ENCODE measurements at places on chromosomes 5 and 9.

GRCh38 chr5:155148694-155149093 is 135.1 kb downstream of the KIF4B start:
- no peak for DNase-seq

GRCh38 chr5:89566340-89566739 is 683.4 kb upstream of the MEF2C start:
- DNase-seq: no peak

DNA sequence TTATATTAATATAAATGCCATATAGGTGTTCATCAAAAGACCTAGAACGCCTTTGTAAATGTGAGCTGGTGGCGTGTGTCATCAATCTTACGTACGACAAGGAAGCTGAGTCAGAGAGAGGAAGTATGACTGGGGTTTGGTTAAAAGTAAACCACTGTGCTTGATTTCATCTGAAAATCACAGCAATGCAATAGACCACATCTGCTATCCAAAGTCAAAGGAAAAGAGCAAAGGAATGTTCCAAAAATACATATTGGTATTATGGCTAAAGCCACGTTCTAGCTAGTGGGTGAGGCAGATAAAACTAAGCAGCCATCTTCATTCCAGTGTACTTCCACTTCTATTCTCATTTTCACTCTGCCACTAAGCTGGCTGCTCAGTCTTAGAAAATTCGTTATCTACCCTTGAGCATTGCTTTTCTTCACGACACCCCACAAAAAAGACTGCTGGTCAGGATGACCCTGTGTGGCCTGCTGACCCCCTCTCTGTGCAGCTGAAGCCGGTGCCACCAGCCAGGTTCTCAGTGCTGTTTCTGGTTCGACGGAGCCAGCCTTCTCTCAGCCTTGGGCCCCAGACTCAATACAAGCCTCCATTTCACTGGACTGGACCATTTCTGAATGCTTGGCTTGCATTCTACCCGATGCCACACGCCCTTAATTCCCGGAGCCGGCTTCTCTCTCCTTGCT is 23.8 kb downstream of the SHC3 start:
- DNase-seq: no peak

- no peak for DNase-seq
Measured at GRCh38 chr5:97836816-97837215, 653.8 kb upstream of the RIOK2 start.

- no peak for DNase-seq
Measured at GRCh38 chr5:38478878-38479277, 77.6 kb downstream of the LIFR start.

GRCh38 chr5:122073864-122074263 is 4.2 kb downstream of the LOX start:
- DNase-seq: no peak

- DNase-seq: no peak
Measured at GRCh38 chr5:12885018-12885417, 980.8 kb upstream of the CTNND2 start.

GRCh38 chr5:28691526-28691925 is 1653.1 kb upstream of the CDH9 start:
- no peak for DNase-seq

DNA sequence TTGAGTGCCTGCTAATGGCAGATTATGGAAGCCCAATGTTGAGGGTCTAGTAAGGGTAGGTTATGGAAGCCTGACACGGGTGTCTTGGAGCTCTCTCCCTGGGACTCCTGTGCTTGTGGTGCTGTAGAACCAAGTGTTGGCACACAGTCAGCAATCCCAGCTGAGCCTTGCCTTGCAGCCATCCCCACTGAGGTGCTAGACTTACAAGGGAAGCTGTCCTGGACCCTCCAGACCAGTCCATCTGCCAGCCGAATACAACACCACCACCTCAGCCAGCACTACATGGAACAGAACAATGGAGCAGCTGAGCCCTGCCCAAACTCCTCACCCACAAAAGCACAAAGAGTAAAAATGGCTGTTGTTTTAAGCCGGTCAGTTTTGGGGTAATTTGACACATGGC is 90.5 kb upstream of the DNAH5 start:
- DNase-seq: no peak

- no peak for DNase-seq
Measured at GRCh38 chr9:98356953-98357690, 101.7 kb upstream of the TBC1D2 start.

DNA sequence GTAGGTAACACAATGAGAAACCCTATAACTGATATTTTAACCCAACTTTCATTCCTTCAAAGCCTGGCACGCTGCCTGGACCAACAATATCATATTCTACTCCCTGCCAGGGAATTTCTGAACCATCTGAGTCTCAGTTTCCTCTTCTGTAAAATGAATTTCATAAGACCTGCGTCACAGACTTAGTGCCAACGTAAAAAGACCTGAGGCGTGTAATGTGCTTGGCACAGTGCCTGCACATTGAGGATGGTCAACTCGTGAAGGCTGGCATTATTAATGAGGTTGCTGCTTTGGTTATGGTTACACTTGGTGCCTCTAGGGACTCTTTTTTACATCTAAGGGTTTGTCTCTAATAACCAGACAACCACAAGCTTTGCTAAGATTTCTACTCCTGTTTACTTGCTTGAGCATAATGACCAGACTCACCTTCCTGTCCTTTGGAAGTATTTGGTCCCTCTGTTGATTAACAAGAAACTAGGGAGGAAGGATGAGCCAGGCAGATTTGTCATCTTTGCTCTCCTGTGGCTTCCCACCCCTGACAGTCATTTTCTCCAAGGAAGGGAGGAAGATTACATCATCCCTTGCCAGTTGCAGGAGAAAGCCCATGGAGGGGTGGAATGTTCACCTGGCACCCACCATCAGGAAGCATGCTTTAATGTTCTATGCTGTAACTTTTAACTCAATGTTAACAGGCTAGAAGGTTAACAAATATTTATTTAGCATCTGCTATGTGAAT is 79.0 kb downstream of the PAPPA start:
- DNase-seq: no peak

DNA sequence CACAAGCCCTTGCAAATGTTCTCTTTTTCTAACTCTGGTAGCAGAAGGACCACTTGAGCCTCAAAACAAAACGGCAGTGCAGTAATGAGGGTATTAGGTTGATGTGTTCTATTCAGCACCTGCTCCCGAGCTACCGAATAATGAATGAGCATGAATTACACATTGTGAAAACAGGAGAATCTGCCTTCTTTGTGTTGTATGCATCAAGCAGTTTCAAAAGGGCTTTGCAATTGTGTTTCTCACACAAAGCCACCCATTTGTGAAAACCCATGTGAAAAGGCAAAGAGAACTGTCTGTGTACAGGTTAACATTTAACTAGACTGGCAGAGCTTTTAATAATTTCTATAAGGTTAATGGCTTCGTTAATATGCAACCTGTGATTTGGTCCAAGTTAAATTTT is 97.8 kb downstream of the STK32A start:
- DNase-seq: no peak

DNA sequence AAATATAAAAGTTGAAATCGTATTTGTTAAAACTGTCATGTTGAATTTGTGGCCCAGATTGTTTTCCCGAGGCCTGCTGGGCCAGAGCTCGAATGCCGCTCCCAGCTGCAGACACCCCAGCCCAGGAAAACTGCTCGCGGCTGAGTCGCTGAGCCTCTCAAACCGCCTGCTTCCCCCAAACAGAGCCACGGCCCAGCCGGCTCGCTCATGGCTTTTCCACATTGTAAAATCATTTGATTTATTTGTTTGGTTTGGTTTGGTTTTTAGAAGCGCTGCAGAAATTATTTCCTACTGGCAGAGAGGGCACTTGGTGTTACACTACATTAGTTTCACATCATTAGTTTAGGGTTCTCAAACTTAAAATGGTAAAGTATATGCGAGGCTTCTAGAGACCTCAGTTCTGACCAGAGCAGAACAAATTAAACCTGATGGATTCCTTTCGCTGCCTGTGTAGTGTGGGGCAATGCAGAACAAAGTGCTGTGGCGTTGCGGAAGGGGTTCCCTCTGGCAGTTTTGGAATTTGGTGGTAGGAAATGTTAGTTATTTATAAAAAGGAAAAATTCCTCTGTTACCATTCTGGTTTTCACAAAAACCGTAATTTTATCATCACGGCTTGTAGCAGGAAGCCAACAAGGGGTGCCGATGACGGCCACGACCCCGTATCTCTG is 156.5 kb upstream of the PITX1 start:
- DNase-seq: no peak

- DNase-seq: no peak
Measured at GRCh38 chr5:78649211-78649695, 681 bp upstream of the LHFPL2 start.

DNA sequence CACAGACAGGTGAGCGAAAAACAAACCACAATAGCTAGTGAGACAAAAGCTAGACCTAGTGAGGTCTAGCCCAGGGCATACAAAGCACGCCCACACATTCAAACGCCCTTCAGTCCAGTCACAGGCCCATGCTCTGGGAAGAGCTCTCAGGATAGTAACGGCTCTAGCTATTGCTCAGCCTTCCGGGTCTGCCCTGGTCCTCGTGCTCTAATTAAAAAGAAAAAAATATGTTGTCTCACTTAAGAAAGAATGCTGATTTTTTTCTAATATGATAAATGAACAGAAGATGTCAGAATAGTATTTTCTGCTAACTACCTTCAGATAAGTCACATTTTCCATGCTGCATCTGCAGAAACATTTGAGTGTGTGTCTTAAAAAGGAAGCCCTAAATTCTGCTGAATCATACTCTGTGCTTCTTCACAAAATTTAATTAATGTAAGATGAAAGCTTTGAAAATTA is 94.5 kb downstream of the PLPP1 start:
- DNase-seq: peak; percentile 16

DNA sequence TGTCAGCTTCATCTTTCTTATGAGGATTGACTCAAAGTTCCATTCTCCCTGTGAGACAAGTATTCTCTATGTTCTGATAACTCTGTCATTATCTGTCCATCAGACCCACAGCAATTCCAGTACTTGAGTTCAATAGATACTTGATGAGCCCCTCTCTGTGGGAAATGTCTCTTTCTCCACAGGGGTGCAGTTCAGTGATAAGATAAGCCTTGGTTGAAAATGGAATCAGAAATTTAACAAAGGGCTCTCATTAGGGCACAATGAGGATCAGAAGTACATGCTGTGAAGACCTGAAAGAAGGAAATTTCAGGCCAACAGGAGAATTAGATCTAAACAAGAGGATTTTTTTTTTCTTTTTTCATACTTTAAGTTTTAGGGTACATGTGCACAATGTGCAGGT is 737.3 kb downstream of the MTRR start:
- DNase-seq: no peak

GRCh38 chr5:66814146-66814991 is 218.2 kb downstream of the MAST4 start:
- DNase-seq: peak; percentile 6

- no peak for DNase-seq
Measured at GRCh38 chr9:120388003-120388855, 191.7 kb downstream of the CDK5RAP2 start.

- no peak for DNase-seq
Measured at GRCh38 chr9:116661037-116661954, 25.8 kb upstream of the TRIM32 start.

DNA sequence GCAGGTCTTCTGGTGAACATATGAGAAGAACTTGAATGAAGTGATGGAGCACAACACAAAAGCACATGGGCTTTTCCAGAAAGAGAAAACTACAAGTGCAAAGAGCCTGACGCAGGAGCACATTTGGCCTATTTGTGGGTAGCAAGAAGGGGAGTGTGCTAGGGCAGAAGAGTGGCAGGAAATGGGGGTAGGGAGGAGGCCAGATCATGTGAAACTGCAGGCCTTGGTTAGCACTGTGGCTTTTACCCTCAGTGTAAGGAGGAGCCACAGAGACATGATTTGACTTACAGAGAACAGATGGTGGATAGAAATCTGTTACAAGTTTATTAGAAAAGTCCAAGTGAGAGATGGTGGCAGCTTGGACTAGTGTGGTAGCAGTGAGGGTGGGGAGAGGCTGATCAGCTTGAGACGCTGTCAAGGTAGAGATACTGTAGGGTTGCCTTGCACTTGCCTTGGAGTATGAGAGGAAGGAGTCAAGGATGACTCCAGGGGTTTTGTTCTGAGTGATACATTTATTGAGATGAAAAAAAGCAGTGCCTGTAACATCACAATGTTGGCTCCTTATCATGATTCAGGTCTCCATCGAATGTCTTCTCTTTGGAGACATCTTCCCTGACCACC is 126.7 kb downstream of the PPP2R2B start:
- peak; percentile 44 for DNase-seq

- no peak for DNase-seq
Measured at GRCh38 chr9:75013735-75014134, 14.4 kb downstream of the CARNMT1 start.

- no peak for DNase-seq
Measured at GRCh38 chr5:82786748-82787147, 290.4 kb downstream of the TMEM167A start.

GRCh38 chr5:81533629-81534405 is 139.9 kb upstream of the ACOT12 start:
- DNase-seq: no peak

DNA sequence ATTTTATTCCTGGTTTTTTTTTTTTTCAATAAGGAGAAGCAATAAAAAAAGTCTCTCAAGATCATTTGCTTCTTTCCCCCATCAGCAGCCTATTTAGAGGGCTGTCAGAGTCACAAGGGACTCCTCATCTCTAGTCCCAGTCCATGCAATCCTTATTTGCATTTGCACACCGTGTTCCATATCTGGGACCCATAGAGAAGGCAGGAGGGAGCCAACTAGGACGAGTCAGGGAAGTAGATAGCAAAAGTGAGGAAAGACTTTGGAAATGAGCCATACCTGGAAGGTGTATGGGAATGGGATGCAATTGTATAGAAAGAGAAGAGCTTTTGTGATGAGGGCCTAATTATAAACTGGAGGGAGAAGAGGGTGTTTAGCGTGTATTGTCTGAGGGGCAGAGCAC is 160.0 kb downstream of the PIK3R1 start:
- DNase-seq: no peak

DNA sequence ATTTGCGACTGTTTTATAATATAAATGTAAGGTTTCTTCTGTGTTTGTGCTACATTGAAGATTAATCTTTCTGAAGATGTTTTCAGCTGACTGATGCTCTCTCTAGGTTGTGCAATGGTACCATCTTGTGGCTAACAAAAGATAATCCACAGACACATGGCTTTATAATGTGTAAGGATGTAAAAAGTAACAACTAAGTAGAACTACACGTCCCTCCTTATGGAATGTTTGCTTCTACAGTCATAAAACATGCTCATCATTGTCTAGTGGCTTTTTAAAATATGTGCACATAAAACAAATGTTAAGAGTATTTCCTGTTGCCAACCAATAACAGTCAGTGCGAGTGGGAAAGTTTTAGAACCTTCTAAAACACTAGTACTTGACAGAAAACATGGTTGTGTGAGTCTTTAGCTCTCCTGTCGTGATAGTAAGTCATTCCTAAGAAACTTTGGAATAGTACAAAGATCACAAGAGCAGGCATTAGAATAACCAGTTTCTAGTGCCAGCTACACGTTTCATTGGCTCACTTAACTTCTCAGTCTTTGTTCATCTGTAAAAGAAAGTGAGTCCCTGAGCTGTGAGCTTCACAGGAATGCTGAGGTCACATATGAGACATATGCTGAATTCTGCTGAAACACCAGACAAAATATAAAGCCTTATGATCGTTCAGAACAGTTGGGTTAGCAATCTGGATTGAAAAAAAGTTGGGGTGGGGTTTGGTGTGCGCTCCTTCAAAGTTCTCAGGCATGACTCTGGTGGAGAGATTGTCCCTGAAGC is 75.7 kb upstream of the GLIS3 start:
- DNase-seq: no peak

GRCh38 chr9:122536134-122536533 is 9.0 kb upstream of the OR1N1 start:
- DNase-seq: no peak

GRCh38 chr5:39409033-39409432 is 15.7 kb downstream of the DAB2 start:
- DNase-seq: no peak

Data from stimulated activated CD8-positive, alpha-beta memory T cell treated with anti-CD3 and anti-CD28 coated beads, Interleukin-7, amount 100 ng/mL, for 4 hours (primary cell).